CD4-positive, alpha-beta memory T cell (primary cell): ENCODE measurements at places on chromosomes 6 and 20. TPM values are rescaled to one million over a fixed set of nuclear protein-coding genes. Genes with fewer than 3 reads are reported as not detected.

Gene SLC17A2
- not detected for total RNA-seq

Gene OPRL1
- 1.1 TPM for total RNA-seq

Gene ZSCAN12
- 8.0 TPM for total RNA-seq

Gene VNN1
- total RNA-seq: 0.11 TPM

Gene SLC35F1
- total RNA-seq: not detected

DNA sequence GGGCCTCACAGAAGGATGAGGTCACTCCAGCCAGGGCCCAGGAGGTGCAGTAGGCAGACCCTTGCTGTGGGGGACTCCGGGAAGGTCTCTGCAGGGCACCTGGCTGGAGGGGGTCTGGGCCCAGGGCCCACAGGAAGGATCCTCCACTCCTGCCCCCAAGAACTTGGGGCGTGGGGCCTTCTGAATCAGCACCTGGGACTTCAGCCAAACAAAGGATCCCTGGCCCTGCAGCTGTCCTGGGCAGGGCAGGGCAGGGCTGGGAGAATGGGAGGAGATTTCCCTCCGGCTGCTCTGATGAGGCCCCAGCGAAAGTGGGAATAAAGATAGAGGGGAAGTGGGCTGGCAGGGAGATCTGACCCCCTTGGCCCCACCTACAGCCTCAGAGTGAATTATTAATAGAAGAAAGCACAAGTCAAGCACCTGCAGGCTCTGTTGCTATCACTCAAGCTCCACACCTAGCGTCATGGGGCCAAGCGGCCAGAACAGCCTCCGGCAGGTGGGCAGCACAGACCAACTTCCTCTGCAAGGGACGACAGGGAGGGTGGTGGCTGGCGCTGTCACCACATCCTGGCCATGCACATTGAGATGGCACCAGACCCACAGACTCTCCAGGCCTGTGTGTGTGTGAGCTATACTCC lies 61.6 kb upstream of the MRPS10 start:
- peaks cover 46% of the 10 kb centered on the region for H3K4me1 ChIP-seq
- DNase-seq: peak; percentile 18
- no peak overlapping the region for H3K4me3 ChIP-seq
- H3K36me3 ChIP-seq: peaks cover 3% of the 10 kb centered on the region
- peak overlapping the region; percentile 10 for H3K27ac ChIP-seq
- no peaks in the 10 kb centered on the region for H3K27me3 ChIP-seq

GRCh38 chr6:123547216-123547978 lies 89.4 kb downstream of the TRDN start:
- H3K4me1 ChIP-seq: no peaks in the 10 kb centered on the region
- DNase-seq: no peak
- no peak overlapping the region for H3K27ac ChIP-seq
- H3K36me3 ChIP-seq: no peaks in the 10 kb centered on the region

DNA sequence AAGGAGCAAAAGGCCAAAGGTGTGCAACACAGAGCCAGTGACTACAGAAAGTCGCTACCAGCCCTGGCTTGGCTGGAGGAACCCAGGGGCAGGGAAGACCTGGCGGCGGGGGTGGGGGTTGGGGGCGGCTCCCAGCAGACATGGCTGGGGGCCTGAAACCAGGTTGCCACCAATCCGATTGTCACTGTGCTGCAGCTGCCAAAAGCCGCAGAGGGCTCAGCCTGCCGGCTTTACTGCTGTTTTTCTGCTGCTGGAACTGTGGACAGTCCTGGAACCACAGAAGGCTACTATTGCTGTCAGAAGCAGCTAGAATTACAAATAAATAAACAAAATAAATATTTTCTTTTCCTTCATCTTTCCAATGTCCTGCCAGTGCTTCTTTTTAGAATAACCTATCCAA lies 25.7 kb upstream of the OGFRL1 start:
- H3K4me1 ChIP-seq: no peaks in the 10 kb centered on the region
- no peak for DNase-seq
- no peaks in the 10 kb centered on the region for H3K27me3 ChIP-seq
- no peak overlapping the region for H3K4me3 ChIP-seq
- H3K27ac ChIP-seq: no peak overlapping the region
- no peaks in the 10 kb centered on the region for H3K36me3 ChIP-seq

DNA sequence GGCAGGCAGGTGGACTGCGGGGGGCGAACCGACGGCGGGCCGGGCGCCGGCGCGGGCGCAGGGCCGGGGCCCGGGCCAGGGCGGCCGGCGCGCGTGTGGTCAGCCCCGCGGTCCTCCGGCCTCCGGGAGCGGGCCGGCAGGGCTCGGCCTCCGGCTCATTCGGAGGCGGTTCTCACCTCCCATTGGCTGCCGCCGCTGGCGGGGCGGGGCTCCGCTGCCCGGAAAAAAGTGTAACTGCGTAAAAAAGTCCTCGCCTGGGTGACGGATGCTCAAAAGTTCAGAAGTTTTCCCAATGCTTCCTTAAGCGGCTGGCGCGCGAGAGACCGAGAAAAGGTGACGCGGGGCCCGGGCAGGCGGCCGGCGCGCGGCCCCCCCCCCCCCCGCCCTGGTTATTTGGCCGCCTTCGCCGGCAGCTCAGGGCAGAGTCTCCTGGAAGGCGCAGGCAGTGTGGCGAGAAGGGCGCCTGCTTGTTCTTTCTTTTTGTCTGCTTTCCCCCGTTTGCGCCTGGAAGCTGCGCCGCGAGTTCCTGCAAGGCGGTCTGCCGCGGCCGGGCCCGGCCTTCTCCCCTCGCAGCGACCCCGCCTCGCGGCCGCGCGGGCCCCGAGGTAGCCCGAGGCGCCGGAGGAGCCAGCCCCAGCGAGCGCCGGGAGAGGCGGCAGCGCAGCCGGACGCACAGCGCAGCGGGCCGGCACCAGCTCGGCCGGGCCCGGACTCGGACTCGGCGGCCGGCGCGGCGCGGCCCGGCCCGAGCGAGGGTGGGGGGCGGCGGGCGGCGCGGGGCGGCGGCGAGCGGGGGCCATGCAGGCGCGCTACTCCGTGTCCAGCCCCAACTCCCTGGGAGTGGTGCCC lies at the start of gene FOXC1:
TSS of gene FOXC1 (plus strand) at position 268 of the 849 bp plus-strand sequence. CDS start at position 799, 531 bp downstream.
- peaks cover 65% of the 10 kb centered on the region for H3K27me3 ChIP-seq
- H3K4me1 ChIP-seq: peaks cover 58% of the 10 kb centered on the region
- H3K36me3 ChIP-seq: no peaks in the 10 kb centered on the region
- DNase-seq: peak; percentile 17
- H3K27ac ChIP-seq: no peak within 1 kb of the TSS

- DNase-seq: no peak
- no peaks in the 10 kb centered on the region for H3K4me1 ChIP-seq
- H3K27ac ChIP-seq: no peak overlapping the region
- no peaks in the 10 kb centered on the region for H3K36me3 ChIP-seq
- H3K4me3 ChIP-seq: no peak overlapping the region
Observed at GRCh38 chr6:7058250-7058923, 49.4 kb upstream of the RREB1 start.

DNA sequence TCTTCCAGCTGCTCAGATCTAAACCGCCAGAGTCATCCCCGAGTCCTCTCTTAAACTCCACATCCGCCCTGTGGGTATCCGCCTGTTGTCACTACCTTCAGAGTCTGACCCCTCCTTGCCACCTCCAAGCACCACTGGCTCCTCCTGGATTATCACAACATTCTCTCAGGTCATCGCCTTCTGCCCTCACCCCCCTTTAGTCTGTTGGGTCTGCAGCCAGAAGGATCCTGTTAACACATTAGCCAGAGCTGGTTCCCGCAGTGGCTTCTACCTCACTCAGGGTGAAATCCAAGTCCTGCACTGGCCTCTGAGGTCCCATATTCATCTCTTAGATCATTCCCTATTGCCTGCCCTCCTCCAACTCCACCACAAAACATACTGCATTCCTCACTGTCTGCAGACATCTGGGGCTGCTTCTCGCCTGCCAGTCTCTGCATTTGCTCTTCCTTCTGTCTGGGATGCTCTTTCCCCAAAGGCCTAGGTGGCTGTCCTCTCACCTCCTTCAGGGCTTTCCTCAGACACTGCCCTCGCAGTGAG lies 34.1 kb downstream of the TNXB start:
- no peak for DNase-seq
- H3K4me3 ChIP-seq: no peak overlapping the region
- no peak overlapping the region for H3K27ac ChIP-seq
- no peaks in the 10 kb centered on the region for H3K27me3 ChIP-seq
- H3K36me3 ChIP-seq: no peaks in the 10 kb centered on the region
- H3K4me1 ChIP-seq: no peaks in the 10 kb centered on the region

- no peak overlapping the region for H3K27ac ChIP-seq
- no peak overlapping the region for H3K4me3 ChIP-seq
Observed at GRCh38 chr6:108029226-108029921, 45.2 kb downstream of the OSTM1 start.

GRCh38 chr6:111941686-111942330 lies 68.6 kb upstream of the FYN start:
- H3K4me3 ChIP-seq: no peak overlapping the region
- no peak overlapping the region for H3K27ac ChIP-seq
- no peaks in the 10 kb centered on the region for H3K27me3 ChIP-seq
- H3K36me3 ChIP-seq: no peaks in the 10 kb centered on the region
- DNase-seq: no peak
- H3K4me1 ChIP-seq: no peaks in the 10 kb centered on the region

DNA sequence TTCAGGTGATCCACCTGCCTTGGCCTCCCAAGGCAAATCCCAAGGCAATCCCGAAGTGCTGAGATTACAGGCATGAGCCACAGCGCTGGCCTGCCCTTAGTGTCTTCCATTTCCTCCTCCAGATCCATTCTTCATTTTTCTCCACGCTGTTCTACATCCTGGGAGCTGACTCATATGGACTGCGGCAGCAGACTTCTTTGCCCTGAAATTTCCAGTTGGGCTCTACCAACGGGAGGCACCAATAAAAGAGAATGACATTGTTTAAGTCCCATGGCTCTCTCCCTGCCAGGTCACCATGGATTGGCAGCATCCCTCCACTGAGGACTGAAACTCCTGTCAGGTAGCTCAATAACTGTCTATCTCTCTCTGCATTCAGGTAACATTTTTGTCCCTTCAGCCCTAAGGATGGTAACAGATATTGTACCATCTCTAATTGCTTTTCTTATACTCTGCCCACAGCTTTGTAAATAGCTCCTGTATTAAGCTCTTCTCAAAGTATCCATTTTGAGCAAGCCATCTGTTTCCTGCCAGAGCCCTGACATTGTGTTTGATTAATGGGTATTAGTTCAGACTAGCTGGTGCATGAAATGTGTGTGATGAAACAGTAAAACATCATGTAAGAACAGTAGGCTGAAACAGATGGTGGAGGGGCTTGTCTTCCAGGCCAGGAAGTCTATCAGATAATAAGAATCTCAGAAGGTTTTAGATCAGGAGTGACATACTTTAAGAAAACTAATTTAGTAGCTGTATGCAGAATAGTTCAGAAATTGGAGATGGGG lies 3.6 kb downstream of the TBCC start:
- no peaks in the 10 kb centered on the region for H3K27me3 ChIP-seq
- H3K4me1 ChIP-seq: peaks cover 17% of the 10 kb centered on the region
- no peaks in the 10 kb centered on the region for H3K36me3 ChIP-seq
- no peak for DNase-seq
- no peak overlapping the region for H3K4me3 ChIP-seq

- DNase-seq: no peak
- H3K4me3 ChIP-seq: no peak overlapping the region
- H3K27ac ChIP-seq: no peak overlapping the region
- no peaks in the 10 kb centered on the region for H3K4me1 ChIP-seq
- no peaks in the 10 kb centered on the region for H3K36me3 ChIP-seq
- H3K27me3 ChIP-seq: no peaks in the 10 kb centered on the region
Observed at GRCh38 chr6:22928775-22929174, 359.4 kb downstream of the HDGFL1 start.

DNA sequence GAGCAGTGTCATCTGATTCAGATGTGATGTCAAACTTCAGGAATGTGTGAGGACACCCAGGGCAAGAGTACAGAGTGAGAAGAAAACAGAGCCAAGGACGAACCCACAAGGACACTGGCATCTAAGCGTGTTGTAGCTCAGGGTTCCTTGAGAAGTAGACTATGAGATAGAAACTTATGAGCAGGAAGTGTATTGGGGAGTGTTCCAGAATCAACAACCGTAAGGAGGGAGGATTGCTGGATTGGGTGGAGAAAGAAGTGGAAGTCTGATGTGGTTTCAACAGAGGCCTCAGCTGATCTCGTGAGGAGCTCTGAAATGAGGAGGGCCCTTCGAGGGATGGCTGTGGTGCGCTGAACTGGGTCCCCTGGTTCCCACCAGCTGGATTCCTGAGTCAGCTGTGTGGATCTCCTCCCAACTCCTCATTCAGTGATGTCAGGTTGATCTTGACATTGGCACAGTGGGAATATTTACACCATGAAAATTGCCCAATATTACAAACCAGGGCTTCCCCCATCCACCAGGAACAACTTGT lies 25.7 kb upstream of the IGF2R start:
- H3K4me1 ChIP-seq: no peaks in the 10 kb centered on the region
- H3K27me3 ChIP-seq: no peaks in the 10 kb centered on the region
- H3K27ac ChIP-seq: no peak overlapping the region
- no peak for DNase-seq
- H3K36me3 ChIP-seq: no peaks in the 10 kb centered on the region
- H3K4me3 ChIP-seq: no peak overlapping the region

DNA sequence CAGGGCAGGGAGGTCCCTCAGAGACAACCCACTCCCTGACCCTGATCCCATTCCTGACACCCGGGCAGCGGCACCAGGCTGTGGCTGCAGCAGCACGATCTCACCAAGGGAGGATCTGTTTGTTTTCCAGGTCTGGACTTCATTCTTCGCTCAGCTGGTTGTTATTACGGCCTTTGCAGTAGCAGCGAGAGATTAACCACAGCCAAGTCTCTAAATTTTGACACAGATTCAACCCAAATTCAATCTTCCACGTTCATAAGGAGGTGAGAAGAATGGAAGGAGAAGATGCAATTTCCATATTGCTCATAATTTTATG lies 91.1 kb upstream of the THBS2 start:
- H3K4me3 ChIP-seq: no peak overlapping the region
- no peak for DNase-seq
- no peaks in the 10 kb centered on the region for H3K36me3 ChIP-seq
- no peak overlapping the region for H3K27ac ChIP-seq
- H3K27me3 ChIP-seq: no peaks in the 10 kb centered on the region
- H3K4me1 ChIP-seq: no peaks in the 10 kb centered on the region

- H3K4me3 ChIP-seq: no peak overlapping the region
- no peaks in the 10 kb centered on the region for H3K36me3 ChIP-seq
- no peak overlapping the region for H3K27ac ChIP-seq
- no peaks in the 10 kb centered on the region for H3K4me1 ChIP-seq
- no peaks in the 10 kb centered on the region for H3K27me3 ChIP-seq
- DNase-seq: no peak
Observed at GRCh38 chr6:165098165-165098564, 211.2 kb downstream of the C6orf118 start.
